Muscle of back (tissue), 13 donors: ENCODE measurements at places on chromosomes 6 and 20.

DNA sequence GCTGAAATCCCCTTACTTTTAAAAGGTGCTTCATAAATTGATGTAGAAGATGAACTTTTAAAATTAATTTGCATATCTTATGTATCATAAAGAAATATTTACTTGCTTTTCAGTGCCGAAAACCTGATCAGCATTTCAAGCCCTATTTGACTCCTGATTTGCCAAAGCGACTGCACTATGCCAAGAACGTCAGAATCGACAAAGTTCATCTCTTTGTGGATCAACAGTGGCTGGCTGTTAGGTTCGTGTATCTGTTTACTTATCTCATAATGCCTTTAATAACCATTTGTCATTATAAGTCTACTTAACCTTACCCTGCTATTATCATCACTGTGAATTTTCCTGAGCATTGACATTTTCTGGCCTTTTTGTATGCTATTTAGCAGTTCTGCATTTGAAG, 7.8 kb downstream of the OR2A4 start:
- DNase-seq, result no peak

DNA sequence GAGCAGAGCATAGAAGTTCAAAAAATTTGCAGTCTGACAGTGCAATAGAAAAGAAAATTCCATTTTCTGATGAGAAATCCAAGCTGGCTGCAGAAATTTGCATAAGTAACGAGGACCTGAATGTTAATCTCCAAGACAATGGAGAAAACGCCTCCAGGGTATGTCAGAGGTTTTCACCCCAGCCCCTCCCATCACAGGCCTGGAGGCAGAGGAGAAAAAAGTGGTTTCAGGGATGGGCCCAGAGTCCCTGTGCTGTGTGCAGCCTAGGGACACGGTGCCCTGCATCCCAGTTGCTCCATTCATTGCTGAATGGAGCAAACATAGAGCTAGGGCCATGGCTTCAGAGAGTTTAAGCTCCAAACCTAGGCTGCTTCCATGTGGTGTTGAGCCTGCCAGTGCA, 327.9 kb upstream of the KHDRBS2 start:
- DNase-seq, result no peak

GRCh38 chr20:25066386-25066785, 8.4 kb upstream of the ACSS1 start:
- DNase-seq, result no peak

DNA sequence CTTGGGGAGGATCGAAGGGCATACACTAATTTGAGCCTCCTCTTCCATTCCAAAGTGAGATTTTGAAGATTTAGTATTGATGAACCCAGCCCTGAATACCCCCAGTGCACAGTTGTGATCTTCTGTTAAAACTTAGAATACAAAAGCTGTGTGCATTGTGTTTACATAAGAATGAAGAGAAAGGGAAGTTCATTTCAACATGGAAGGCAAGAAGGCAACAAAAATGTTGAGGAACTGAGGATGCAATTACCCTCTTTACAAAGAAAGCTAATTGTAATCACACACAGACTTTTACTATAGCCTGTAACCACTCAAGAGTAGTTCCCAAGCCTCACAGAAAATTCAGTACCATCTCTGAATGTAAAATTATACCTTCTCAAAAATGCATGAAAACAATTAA, 49.3 kb downstream of the GFOD1 start:
- no peak for DNase-seq

GRCh38 chr6:163446549-163446948, 32.0 kb downstream of the QKI start:
- DNase-seq, result no peak

- no peak for DNase-seq
Observed at GRCh38 chr20:40683894-40684268, 5.2 kb downstream of the MAFB start.
